ENCODE measurements at places on chromosomes 2 and 18. TPM values are rescaled to one million over a fixed set of nuclear protein-coding genes. Genes with fewer than 3 reads are reported as not detected.

DNA sequence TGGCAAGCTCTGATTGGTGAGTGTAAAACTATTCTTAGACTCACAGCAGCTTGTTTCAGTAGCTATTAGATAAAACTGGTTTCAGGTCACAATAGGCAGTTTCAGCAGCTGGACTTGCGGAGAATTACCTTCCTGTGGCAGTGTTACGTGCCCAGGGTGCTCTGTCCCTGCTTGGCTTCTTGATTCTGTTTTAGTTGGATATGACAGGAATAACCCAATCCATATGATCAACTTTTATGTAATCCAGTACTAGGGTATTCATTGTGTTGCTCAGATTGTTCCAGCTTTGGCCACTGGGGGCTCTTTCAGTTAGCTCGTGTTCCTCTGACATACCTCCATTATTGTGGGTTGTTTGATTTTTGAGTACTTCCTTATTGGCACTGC, 43.1 kb downstream of the INPP4A start:
- DNase-seq, result no peak
- no peak overlapping the region for H3K4me3 ChIP-seq
- H3K36me3 ChIP-seq, result no peaks in the 10 kb centered on the region
- no peaks in the 10 kb centered on the region for H3K27me3 ChIP-seq
- H3K4me1 ChIP-seq, result peaks cover 27% of the 10 kb centered on the region
- H3K27ac ChIP-seq, result no peak overlapping the region

DNA sequence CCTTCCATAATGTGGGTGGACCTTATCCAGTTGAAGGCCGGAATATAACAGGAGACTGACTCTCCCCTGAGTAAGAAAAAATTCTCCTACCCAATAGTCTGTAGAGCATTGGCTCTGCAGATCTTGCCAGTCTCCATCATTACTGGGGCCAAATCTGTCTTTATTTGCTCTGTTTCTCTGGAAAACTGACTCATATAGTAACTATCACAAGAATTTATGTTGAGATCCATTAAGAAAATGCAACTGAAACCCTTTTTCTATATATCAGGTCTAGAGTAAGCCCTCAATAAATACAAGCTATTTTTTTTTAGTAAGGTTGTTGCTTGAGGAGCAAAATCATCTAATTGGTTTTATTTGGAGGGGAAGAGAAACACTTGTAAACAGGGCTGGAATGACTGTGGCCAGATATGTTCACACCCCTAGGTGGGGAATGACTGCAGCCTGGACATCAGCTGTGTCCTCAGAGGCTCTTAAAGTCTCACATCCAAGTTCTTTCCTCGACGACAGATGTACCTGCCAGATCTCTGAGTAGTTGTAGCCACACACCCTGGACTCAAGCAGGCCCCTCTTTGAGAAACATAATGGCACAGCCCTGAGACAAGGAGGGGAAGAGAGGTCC, 339.7 kb downstream of the TNS1 start:
- peaks cover 9% of the 10 kb centered on the region for H3K4me1 ChIP-seq
- no peak for DNase-seq
- H3K27ac ChIP-seq, result no peak overlapping the region
- H3K27me3 ChIP-seq, result no peaks in the 10 kb centered on the region
- H3K36me3 ChIP-seq, result no peaks in the 10 kb centered on the region
- no peak overlapping the region for H3K4me3 ChIP-seq

- no peaks in the 10 kb centered on the region for H3K27me3 ChIP-seq
- no peaks in the 10 kb centered on the region for H3K36me3 ChIP-seq
- no peaks in the 10 kb centered on the region for H3K4me1 ChIP-seq
- DNase-seq, result no peak
- H3K4me3 ChIP-seq, result no peak overlapping the region
These were observed 1022.9 kb upstream of the NRXN1 start for GRCh38 chr2:52054824-52055223.

DNA sequence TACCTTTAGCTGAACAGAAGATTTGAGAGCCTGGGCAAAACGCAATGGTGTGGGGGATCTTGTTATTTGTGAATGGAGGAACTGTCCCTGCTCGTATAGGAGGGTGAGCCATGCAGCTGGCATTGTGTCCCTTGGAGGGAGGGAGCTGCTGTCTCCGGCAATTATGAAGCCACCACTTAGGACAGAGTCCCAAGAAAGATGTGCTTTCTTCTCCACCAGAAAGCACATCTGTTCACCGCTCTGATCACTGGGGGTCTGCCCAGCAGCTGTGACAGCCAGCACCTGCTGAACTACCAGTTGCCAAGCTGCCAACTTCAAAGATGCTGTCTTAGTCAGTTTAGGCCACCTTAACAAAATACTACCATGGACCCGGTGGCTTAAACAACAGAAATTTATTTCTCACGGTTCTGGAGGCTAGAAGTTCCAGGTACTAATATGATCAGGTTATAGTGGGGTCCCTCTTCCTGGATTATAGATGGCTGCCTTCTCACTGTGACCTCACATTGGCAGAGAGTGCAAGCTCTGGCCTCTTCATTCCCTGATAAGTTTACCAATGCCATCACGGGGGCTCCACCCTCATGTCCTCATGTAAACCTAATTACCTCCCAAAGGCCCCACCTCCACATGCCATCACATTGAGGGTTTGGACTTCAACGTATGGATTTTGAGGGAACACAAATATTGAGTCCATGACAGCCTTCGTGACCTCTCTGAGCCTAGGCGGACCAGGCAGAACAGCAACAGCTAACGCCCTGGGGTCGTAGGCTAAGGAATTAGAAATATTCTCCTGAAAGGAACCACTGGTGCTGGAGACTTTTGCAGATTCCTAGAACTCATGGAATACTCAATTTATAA, 148.3 kb downstream of the RHBDD1 start:
- peak overlapping the region; percentile 58 for H3K27ac ChIP-seq
- no peaks in the 10 kb centered on the region for H3K36me3 ChIP-seq
- no peaks in the 10 kb centered on the region for H3K27me3 ChIP-seq
- H3K4me3 ChIP-seq, result no peak overlapping the region
- H3K4me1 ChIP-seq, result peaks cover 9% of the 10 kb centered on the region
- DNase-seq, result no peak

- H3K36me3 ChIP-seq, result no peaks in the 10 kb centered on the region
- H3K4me1 ChIP-seq, result no peaks in the 10 kb centered on the region
- DNase-seq, result peak; percentile 65
- H3K27me3 ChIP-seq, result no peaks in the 10 kb centered on the region
- no peak overlapping the region for H3K4me3 ChIP-seq
These were observed 159.2 kb downstream of the GALNT3 start for GRCh38 chr2:165634855-165635254.

DNA sequence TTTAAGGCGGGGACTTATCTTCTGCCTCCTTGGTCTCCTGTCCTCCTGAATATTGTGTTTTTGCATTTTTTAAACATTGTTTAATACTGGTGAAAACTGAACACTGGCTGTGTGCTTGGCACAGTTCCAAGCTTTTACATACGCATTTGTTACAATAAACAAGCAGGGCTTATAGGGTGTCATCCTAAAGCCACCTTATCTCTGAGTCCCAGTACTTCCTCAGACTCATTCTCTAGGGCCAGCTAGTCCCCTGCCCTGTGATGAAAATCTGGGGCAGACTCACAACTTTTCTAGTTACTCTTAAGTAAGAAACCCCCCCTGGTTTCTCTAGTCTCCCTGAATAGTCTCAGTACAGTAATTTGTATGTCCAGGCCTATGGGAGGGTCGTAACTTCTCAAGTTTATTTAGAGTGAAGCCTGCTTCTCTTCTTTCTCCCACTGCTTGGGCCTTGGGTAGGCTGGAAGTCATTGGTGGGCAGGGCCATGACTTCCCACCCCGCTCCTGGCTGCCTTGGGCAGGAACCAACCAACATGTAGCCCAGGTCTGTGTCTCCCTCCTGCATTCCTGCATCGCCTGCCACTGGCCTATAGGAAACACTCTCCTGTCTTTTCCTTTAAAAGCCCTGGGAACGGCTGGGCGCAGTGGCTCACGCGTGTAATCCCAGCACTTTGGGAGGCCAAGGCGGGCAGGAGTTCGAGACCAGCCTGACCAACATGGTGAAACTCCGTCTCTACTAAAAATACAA, 7.7 kb upstream of the KCNE4 start:
- H3K4me1 ChIP-seq, result no peaks in the 10 kb centered on the region
- DNase-seq, result no peak
- no peak overlapping the region for H3K4me3 ChIP-seq
- no peaks in the 10 kb centered on the region for H3K27me3 ChIP-seq

DNA sequence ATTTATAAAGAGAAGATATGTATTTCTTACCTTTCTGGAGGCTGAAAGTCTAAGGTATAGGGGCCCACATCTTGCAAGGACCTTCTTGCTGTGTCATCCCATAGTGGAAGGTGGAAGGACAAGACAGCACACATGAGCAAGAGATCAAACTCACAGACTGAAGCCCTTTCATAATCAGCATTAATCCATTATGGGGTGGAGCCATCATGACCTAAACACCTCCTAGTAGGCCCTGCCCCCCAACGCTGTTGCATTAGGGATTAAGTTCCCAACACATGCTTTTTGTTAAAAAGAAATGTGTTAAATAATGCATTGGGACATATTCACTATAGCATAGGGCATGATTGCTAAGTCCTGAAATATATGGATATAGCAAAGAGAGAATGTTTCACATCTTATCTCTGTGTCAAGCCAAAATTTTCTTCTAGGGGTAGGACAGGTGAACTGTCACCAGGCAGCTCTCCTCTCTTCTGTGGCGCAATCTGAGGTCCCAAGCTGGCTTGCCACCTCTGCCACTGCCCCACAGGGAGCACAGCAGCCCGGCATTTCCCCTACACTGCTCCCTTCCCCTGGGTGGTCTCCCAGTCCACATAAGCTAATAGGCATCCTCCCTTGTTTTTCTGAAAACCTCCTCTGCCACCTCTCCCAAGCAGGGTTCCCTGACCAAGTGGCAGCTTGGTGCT, 8.3 kb upstream of the CTIF start:
- DNase-seq, result no peak
- H3K27ac ChIP-seq, result no peak overlapping the region
- peaks cover 15% of the 10 kb centered on the region for H3K4me1 ChIP-seq
- H3K4me3 ChIP-seq, result no peak overlapping the region
- no peaks in the 10 kb centered on the region for H3K27me3 ChIP-seq
- H3K36me3 ChIP-seq, result no peaks in the 10 kb centered on the region

DNA sequence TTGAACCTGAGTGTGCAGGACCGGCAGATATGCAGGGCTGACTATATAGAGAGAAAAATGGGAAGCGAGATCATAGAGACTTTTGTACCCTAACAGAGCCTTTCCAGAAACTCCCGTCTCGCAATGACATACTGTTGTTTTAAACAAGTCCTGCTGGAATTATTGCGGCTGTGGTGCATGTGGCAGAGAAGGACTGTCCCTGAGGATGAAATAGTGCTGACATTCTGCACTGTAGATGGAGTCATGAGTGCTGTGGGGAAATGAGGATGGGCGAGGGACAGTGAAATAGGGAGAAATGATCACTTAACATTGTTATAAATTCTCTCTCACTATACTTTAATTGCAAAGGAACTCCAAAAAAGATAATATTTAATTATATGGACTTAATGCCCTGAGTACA, 50.4 kb upstream of the KLHL14 start:
- H3K4me1 ChIP-seq, result no peaks in the 10 kb centered on the region
- no peaks in the 10 kb centered on the region for H3K36me3 ChIP-seq
- no peak overlapping the region for H3K4me3 ChIP-seq

DNA sequence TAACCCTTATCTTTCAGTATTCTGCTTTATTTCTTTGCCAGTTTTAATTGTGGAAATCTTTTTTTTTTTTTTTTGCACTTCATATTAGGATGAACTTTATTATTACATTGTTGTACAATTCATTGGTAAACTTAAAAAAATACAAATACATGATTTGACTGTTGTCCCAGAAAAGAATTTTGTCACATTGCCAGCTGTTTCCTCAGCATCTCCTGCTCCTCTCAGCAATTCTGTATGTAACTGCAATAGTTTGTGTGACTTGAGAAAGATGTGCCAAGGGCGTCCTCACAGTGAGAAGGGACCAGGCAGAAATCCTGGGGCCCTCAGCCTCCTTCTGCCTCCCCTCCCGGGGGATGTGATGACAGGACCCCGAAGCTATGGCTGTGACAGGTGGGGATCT, 254.4 kb downstream of the NBAS start:
- no peak for DNase-seq
- no peak overlapping the region for H3K27ac ChIP-seq
- H3K4me3 ChIP-seq, result no peak overlapping the region
- no peaks in the 10 kb centered on the region for H3K4me1 ChIP-seq
- H3K27me3 ChIP-seq, result no peaks in the 10 kb centered on the region

GRCh38 chr2:159616286-159616701, at the start of gene BAZ2B:
BAZ2B (minus strand) TSS chr2:159616548; CDS start chr2:159478719, 137,829 bp downstream.
- peak within 1 kb of the TSS; percentile 78 for H3K4me3 ChIP-seq
- peaks cover 16% of the 10 kb centered on the region for H3K4me1 ChIP-seq
- H3K27me3 ChIP-seq, result no peaks in the 10 kb centered on the region
- peak within 1 kb of the TSS; percentile 99 for H3K27ac ChIP-seq

GRCh38 chr18:3791238-3791637, 341.3 kb downstream of the TGIF1 start:
- H3K4me1 ChIP-seq, result no peaks in the 10 kb centered on the region
- no peaks in the 10 kb centered on the region for H3K27me3 ChIP-seq
- no peak for DNase-seq
- no peak overlapping the region for H3K4me3 ChIP-seq
- no peaks in the 10 kb centered on the region for H3K36me3 ChIP-seq
- H3K27ac ChIP-seq, result no peak overlapping the region

GRCh38 chr18:72161691-72162090, 382.5 kb downstream of the CBLN2 start:
- no peak overlapping the region for H3K27ac ChIP-seq
- no peak overlapping the region for H3K4me3 ChIP-seq
- no peaks in the 10 kb centered on the region for H3K36me3 ChIP-seq
- no peaks in the 10 kb centered on the region for H3K27me3 ChIP-seq
- H3K4me1 ChIP-seq, result no peaks in the 10 kb centered on the region
- no peak for DNase-seq

- H3K36me3 ChIP-seq, result no peaks in the 10 kb centered on the region
- no peaks in the 10 kb centered on the region for H3K4me1 ChIP-seq
- no peak overlapping the region for H3K4me3 ChIP-seq
- H3K27me3 ChIP-seq, result no peaks in the 10 kb centered on the region
- no peak overlapping the region for H3K27ac ChIP-seq
These were observed 279.8 kb downstream of the ZNF385B start for GRCh38 chr2:179581605-179582004.

- peaks cover 36% of the 10 kb centered on the region for H3K4me1 ChIP-seq
- H3K27me3 ChIP-seq, result no peaks in the 10 kb centered on the region
- no peak for DNase-seq
- H3K27ac ChIP-seq, result peak overlapping the region; percentile 38
- H3K36me3 ChIP-seq, result no peaks in the 10 kb centered on the region
These were observed 663 bp downstream of the TRIM54 start for GRCh38 chr2:27282892-27283291.

DNA sequence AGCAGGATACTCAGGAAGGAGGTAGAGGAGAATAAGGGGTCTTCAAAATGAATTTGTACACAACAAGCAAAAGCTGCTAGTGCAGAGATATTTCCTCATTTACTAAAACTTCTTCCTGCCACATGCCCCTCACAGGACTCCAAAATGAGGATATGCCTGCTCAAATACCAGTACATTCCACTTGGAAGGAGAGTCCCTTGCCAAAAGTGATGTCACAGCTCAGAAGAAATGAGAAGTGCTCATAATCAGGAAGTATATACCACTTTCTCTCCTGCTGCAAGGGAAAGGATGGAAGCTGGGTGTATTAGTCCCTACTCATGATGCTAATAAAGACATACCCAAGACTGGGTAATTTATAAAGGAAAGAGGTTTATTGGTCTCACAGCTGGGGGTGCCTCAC, 87.7 kb upstream of the FSHR start:
- H3K4me1 ChIP-seq, result no peaks in the 10 kb centered on the region
- DNase-seq, result no peak
- no peak overlapping the region for H3K4me3 ChIP-seq
- H3K36me3 ChIP-seq, result no peaks in the 10 kb centered on the region
- H3K27me3 ChIP-seq, result no peaks in the 10 kb centered on the region

Gene HNRNPA3
- 103 TPM for total RNA-seq

Gene FAM124B
- 0.37 TPM for total RNA-seq

Gene ASTL
- total RNA-seq, result 1.6 TPM
